ENCODE measurements at places on chromosomes 3 and 15. TPM values are rescaled to one million over a fixed set of nuclear protein-coding genes. Genes with fewer than 3 reads are reported as not detected.
A peak's percentile ranks its signal among the peaks of the same experiment; 100 is the strongest.

The MGLL gene
- 10.3 TPM for total RNA-seq

The TGFBR2 gene
- total RNA-seq: 0.96 TPM

DNA sequence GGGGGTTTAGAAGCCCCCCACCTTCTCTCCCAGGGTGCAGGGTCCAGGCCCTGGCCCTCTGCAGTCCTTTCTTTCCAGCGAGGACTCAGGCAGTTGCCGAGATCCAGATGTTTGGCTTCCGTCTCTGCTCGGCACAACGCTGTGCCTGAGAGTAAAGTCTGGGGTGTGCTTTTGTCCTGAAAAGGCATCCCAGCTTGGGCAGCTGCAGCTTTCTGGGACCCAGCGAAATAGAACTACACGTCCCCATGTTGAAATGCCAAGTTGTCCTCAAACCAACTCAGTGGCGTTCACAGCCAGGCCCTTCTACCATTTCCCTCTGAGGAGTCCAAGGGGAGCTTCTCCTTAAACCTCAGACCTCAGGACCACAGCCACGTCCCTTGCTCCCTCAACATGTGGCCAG, 23.1 kb downstream of the FGD5 start:
- no peak for DNase-seq

The NCBP2 gene
- total RNA-seq: 118 TPM

DNA sequence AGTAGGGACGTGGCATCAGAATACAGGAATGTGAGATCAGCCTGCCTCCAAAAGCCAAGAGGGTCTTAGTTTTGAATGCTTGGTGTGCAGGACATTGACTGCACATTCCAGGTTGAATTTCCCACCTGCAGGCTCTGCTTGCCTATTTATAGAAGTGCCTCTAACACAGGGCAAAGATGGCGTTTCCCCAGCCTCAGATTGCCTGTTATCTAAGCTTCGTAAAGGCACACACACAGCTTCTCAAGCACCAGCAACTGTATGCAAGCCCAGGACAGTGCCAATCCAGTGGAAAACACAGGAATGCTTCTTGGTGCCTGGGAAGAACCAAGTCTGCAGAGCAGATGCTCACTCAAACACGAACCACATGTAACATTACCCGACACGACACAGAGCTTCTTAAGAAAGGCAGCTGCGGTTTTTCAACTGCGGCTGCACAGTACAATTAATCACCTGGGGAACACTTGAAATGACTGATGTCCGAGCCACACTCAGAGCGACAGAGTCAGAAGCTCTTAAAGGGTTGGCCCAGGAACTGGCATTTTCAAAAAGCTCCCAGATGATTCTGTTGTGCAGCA, 90.0 kb upstream of the ANKRD34C start:
- no peak for DNase-seq

DNA sequence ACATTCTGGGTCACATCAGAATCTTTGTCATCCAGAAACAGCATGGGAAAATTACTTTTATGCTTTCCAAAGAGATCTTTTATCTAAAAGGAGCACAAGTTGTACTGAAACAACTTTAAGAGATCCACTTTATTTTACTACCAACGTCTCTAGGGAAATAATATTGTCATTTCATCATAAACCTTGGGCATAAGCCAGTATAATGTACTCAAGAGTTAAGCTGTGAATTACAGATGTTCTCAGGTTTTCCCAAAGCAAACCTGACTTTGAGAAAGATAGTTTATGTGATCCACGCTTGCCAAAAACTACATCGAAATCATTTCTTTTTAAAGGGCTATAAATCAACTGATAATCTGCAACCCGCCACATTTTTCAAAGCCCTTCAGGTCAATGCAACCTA, 124.1 kb upstream of the CRBN start:
- no peak for DNase-seq

The TGM5 gene
- not detected for total RNA-seq

DNA sequence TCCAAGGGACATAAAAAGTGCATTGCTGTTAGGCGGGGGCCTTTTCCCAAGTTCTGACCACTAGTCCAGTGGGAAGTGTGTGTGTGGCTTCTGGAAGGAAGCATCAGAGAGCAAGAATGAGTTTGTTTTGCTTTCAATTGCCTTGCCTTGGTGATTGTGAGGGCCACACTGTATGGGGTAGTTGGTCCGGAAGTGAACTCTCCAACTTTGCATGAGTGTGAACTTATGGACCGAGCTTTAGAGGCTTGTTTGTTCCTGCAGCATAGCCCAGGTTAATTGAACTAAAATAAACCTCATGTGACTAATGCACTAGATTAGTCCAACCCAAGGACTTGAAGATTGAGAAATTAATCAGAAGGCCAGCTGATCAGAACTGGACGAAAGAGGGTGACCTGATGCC, 171.7 kb downstream of the NR2F2 start:
- no peak for DNase-seq

GRCh38 chr15:86846036-86846435, 766.4 kb downstream of the AGBL1 start:
- no peak for DNase-seq

The LNP1 gene
- 2.0 TPM for total RNA-seq

GRCh38 chr3:130669740-130670139, 76.9 kb downstream of the PIK3R4 start:
- DNase-seq: no peak

GRCh38 chr15:87167706-87168105, 1088.0 kb downstream of the AGBL1 start:
- DNase-seq: no peak

GRCh38 chr15:63501256-63502089, 2.9 kb upstream of the USP3 start:
- peak; percentile 42 for DNase-seq

- DNase-seq: peak; percentile 6
Observed at GRCh38 chr15:76994001-76994400, 925 bp upstream of the PSTPIP1 start.

The GHRL gene
- total RNA-seq: 0.64 TPM

- no peak for DNase-seq
Observed at GRCh38 chr3:147925272-147925671, 516.1 kb downstream of the ZIC1 start.

The GAP43 gene
- 684 TPM for total RNA-seq

The SNAP23 gene
- 15.2 TPM for total RNA-seq

GRCh38 chr15:57044072-57044702, 125.7 kb downstream of the TCF12 start:
- no peak for DNase-seq

DNA sequence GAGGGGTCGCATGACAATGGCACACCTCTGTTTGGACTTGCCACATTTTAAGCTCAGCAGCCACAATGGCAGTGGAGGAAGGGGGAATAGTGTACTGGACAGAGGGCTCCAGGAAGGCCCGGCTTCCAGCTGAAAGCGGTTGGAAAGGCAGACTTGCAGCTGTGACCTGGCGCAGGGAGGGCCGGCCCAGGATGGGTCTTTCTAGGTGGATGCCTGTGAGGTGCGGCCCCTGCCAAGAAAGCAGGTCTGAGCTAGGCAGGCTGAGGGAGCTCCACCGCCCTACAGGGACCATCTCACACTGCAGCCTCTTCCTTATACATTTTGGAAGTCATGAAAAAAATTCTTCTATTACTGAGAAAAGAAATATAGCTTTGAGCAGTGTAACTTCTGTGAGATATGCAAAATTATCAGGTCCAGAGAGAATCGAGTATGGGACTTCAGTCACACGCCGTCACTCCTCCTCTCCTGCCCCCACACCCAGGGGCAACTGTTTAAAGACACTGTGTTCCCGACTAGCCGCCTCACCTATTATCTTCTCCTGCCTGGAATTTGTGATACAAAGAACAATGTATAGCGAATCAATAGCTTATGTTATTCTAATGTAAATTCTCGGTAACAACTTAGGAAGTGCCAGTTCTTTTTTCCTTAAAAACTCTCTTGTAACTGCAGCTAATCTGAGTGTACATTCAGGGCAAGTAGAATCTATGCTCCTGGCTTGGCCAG, 331.0 kb downstream of the OCA2 start:
- no peak for DNase-seq

DNA sequence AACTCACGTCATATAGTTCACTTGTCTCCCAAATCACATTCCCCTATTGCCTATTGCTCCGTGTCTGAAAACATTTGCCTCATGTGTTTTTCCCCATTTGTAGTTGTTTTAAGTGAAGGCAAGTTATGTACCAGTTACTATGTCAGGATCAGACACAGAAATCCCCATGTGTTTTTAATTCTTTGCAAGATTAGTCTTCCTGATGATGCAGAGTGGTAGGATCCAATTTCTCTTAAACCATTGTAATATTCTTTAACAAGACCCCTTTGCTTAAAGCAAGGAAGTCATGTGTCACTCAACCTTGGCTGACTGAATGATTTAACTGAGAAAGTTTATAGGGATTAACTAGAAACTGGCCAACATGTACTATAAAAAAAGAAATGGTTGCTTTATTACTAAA, 164.4 kb downstream of the OPA1 start:
- DNase-seq: no peak

DNA sequence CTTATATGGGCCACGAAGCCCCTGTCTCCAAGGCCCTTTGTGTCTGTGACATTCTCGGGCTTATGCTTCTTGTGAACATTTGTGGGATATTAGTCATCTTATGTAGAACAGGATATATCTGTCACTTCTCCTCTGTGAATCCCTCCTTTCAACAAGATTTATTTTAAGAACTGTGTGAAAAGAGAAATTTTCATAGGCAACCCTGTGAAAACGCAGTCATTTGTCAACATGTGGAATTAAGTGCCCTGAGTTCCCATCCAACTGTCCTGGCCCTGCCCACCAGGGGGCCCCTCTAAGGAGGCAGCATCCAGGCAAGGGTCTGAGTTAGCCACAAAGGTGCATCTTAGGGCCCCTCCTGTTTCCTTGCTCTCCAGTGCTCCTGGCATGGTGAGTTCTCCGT, 76.8 kb upstream of the CHRNA7 start:
- no peak for DNase-seq

DNA sequence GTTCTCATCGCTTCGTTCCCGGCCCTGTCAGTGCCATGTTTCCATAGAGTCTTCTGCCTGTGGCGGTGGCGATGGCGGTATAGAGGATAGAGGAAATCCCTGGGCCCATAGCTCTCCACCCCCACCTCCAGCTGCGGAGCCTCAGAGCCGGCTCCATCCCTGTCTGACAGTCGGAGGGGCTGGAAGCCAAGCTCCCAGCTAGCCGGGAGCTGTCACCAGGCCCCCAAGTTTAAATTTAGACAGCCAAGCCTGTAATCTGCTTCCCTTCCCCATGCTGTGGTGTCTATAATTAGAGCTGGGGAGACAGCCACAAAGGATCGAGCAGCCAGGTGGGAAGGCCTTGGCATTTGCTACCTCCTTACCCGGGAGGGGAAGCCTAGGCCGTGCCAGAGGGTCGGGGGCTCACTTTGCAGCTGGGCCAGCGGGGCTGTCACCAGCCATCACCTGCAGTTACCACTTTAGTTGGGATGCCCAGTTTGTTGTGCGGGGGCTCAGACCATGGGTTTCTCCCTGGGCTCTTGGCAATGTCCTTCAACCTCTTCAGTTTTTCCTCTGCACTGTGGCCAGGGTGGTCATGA, 56.3 kb upstream of the SEC13 start:
- no peak for DNase-seq

DNA sequence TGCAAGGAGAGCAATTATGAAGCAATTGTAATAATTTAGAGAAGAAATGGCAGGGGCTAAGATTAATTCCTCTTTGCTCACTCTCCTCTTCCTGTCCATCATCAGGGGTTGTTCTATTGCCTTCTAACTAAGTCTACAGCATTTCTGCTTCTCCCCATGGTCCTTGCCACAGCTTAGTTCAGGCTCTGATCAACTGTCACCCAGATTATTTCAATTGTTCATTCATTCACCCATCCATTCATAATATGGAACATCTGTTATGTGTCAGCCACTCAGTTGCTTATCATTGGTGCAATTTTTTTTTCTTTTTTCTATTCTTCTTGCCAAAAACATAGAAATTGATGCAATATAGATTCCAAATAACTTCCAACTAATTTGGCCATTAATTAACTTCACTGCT, 93.2 kb downstream of the CD47 start:
- DNase-seq: no peak

GRCh38 chr3:30945291-30945690, 50.8 kb upstream of the GADL1 start:
- DNase-seq: no peak

The ARPP19 gene
- 219 TPM for total RNA-seq

- DNase-seq: no peak
Observed at GRCh38 chr15:92933831-92934230, 33.7 kb downstream of the CHD2 start.

DNA sequence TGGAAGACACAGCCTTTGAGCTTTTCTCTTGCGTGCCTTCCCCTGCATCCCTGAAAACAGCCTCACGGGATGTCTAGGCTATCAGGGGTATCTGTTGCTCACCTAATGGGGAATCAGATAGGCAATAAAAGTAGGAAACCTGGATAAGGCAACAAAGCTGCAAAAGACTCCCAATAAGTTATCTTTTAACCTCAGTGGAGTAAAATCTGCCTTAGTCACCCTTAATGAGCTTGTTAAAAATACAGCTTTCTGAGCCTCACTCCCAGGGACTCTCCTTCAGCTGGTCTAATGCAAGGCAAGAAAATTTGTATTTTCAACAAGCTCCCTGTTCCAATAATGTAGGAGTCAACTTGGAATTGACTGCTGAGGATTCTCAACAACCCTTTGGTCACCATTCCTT, 25.6 kb downstream of the ILDR1 start:
- DNase-seq: no peak

- no peak for DNase-seq
Observed at GRCh38 chr3:8320711-8321458, 180.7 kb upstream of the LMCD1 start.

DNA sequence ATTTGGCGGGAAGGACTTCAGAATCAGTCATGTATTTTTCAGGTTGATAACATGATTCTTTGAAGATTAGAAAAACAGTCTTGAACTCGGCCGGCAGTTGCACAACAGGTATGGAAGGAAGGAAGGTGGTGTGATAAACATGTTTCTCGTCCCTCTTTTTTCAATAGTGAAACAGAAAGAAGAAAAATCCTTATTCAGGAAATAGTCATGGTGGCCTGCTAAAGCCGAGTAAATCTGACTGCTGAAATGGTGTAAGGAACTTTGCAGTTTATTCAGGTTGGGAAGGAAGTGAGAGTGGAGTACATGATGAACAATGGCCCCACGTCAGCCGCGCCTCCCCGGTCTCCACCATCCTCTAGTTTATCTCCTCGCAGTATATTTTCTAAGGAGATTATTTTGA, 6.7 kb downstream of the RASGRP1 start:
- DNase-seq: no peak

The ERICH6 gene
- total RNA-seq: 0.69 TPM

- DNase-seq: no peak
Observed at GRCh38 chr15:70253461-70254156, 155.9 kb upstream of the TLE3 start.

GRCh38 chr3:79531566-79532295, 236.1 kb downstream of the ROBO1 start:
- DNase-seq: no peak

DNA sequence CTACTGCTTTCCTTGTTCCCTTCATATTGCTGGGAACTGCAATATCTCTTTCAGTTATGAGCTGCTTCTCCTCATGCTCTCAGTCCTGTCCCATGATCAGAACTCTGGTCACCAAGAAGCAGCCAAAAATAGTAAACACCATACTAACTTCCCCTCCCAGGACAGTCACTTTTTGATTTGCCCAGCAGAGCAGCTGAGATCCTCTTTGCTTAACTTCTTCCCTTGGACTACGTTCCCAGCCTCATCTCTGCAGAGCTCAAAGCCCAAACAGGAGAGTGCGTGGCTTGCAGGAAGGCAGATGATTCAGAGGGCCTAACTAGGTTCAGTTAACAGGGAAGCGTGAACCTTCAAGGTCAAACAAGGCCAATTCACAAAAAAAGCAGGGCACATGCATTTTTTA, 153.2 kb downstream of the CTNNB1 start:
- no peak for DNase-seq
